ENCODE measurements at places on chromosomes 13 and 19.

DNA sequence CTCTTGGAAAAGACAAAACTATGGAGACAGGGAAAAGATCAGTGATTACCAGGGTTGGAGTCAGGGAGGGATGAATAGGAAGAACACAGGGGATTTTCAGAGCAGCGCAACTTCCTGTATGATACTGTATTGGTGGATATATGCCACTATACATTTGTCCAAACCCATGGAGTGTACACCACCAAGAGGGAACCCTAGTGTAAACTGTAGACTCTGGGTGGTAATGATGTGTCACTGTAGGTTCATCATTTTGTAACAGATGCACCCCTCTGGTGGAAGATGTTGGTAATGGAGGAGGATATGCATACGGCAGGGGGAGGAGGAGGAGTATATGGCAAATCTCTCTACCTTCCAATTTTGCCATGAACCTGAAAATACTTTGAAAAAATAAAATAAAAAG is 68.1 kb downstream of the UFM1 start:
- DNase-seq = no peak

DNA sequence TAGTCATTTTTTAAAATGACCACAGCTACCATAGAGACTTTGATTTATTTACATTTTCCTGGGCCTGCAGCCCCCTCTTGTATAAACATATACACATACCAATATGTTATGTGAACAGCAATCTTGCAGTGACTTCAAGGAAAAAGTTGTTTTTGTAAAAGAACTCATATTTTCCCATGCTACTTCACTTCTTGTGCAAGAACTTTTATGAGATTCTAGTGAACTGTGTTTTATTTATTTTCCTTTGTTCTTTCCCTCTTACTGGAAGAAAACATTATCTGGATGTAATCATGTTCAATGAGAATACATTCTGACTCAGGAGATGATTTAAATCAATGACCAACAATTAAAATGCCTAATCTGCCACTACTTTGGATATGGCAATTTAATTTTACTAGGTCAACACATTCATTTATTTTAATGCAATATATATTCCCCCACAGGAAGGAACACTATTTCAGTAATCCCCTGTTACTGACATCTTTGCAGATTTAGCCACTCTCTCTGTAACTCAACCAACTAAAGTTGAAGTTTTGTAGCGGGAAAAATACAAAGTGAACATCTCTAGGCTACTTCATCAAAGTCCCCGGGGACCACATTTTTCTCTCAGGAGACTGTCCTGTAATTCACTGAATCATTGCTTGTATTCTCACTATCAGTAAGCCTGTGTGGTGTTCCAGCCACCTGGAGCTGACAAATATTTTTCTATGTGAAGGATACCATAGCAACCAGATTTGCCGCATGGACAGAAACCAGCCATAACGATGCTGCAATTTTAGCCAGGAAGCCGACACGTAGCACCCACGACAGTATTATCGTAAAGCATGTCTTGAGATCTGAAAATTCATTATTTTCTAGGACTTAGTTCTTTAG is 90.5 kb downstream of the STARD13 start:
- peak; percentile 51 for DNase-seq

GRCh38 chr13:28576067-28576466 is 81.1 kb upstream of the FLT1 start:
- no peak for DNase-seq

- DNase-seq = no peak
Observed at GRCh38 chr19:38808741-38809140, 4.0 kb downstream of the LGALS4 start.

- DNase-seq = no peak
Observed at GRCh38 chr13:44732503-44733098, 156.5 kb upstream of the TSC22D1 start.

DNA sequence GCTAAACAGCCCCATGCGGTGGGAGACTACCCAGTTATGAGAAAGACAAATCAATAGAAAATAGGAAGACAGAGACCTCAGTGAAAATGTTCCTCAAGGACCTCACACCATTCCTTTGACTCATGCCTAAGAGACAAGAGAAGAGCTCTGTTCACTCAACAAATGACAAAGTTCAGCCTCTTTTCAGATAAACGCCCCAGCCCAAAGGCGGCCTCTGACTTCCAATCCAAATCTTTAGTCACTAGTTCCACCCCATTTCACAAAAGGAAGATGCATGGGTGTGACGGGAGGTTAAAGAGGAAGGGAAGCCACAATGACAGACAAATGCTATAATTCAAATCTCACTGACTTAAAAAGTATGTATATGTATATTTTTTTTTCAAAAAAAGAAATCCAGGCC is 8.1 kb downstream of the CARS2 start:
- DNase-seq = no peak

DNA sequence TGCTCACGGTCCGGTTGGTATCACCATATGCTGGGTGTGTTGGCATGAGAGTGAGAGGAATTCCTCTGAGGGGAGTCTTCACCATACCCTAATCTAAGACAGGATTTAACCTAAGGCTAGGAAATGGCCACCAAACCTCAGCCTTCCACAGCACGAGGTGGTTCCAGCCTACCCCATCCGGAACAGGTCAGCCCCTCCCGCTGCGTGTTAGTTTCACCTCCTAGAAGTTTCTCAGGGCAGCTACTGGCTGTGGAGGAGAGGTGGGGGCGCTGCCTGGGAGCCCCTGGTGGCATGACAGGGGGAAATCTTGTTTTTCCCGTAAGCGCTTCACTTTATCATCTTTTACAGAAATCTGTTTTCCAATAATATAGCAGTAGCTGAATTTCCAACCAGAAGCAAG is 55.1 kb downstream of the RGCC start:
- DNase-seq = no peak

DNA sequence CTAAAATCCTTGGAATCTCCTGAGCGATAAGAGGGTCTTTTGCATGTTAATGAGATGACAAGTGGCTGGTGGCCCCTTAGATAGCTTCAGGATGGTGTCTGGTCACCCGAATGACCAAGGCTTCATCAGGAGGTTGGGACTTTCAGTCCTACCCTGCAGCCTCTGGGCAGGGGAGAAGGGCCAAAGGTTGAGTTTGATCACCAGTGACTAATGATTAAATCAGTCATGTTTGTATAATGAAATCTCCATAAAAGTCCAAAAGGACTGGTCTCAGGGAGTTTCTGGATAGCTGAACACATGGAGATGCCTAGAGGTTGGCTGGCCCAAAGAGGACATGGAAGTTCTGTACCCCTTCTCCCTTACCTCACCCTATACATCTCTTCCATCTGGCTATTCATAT is 316.2 kb downstream of the MTUS2 start:
- DNase-seq = no peak

DNA sequence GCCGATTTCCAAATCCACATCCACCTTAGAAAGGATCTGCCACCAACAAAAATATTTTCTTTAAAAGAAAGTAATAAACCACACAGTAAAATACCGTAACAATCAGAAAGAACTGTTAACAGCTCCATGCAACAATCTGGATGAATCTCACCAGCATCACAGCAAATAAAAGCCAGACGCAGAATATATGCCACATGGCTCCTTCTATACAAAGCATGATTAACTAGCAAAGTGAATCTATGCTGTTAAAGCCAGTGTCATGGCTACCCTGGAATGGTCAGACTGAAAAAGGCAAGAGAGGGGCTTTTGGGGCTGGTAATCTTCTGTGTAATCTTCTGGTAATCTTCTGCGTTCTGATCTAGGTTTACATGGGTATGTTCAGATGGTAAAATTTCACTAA is 81.3 kb downstream of the SACS start:
- DNase-seq = no peak

GRCh38 chr19:39352381-39353255 is 10.4 kb downstream of the SAMD4B start:
- DNase-seq = no peak

GRCh38 chr13:36057041-36057440 is 74.1 kb downstream of the DCLK1 start:
- DNase-seq = no peak

DNA sequence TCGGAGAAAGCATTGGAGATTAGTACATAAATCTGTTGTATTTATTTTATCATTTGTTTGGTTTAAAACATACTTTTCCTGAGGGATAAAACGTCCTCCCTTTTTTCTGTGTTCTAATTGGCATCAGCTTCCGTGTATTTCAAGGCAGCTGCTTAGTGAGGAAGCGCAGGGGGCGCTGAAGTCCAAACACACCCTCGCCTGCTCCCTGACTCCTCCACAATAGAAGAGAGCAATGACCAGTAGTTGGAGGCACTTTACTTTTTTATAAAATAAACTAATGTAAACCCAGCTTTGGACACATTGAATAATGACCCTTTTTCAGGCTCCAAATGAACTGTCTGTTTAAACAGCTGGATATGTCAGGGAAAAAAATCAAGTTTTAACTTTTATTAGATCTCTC is 79.9 kb downstream of the RNASEH2B start:
- DNase-seq = no peak

Measured in heart right ventricle (tissue), 16 donors.